ENCODE measurements at places on chromosomes 6 and 20. TPM values are rescaled to one million over a fixed set of nuclear protein-coding genes. Genes with fewer than 3 reads are reported as not detected.

The SLC52A3 gene
- 0.59 TPM for total RNA-seq

The HSPA12B gene
- 50.2 TPM for total RNA-seq

The ECT2L gene
- not detected for total RNA-seq

The ZBTB46 gene
- total RNA-seq: 2.9 TPM

The CLPSL2 gene
- total RNA-seq: not detected
